Small intestine (tissue), 16 donors: ENCODE measurements at places on chromosomes 3 and 15. TPM values are rescaled to one million over a fixed set of nuclear protein-coding genes. Genes with fewer than 3 reads are reported as not detected.
A peak's percentile ranks its signal among the peaks of the same experiment; 100 is the strongest.

GRCh38 chr3:36484386-36484785, 104.1 kb downstream of the STAC start:
- no peaks in the 10 kb centered on the region for H3K4me1 ChIP-seq
- no peak overlapping the region for H3K27ac ChIP-seq
- H3K27me3 ChIP-seq: no peaks in the 10 kb centered on the region
- no peaks in the 10 kb centered on the region for H3K36me3 ChIP-seq
- DNase-seq: no peak

The DUOX1 gene
- polyA plus RNA-seq: 2.5 TPM

The CTXN2 gene
- 0.03 TPM for polyA plus RNA-seq

- H3K36me3 ChIP-seq: peaks cover 3% of the 10 kb centered on the region
- no peak for DNase-seq
- no peak overlapping the region for H3K27ac ChIP-seq
- H3K4me3 ChIP-seq: no peak overlapping the region
These were observed 44.4 kb downstream of the STARD9 start for GRCh38 chr15:42619656-42620371.

The CYP1A2 gene
- polyA plus RNA-seq: not detected

GRCh38 chr15:63041402-63041973, 1.1 kb upstream of the TPM1 start:
- H3K27me3 ChIP-seq: peaks cover 56% of the 10 kb centered on the region
- DNase-seq: no peak
- no peaks in the 10 kb centered on the region for H3K4me1 ChIP-seq
- H3K27ac ChIP-seq: no peak overlapping the region
- peaks cover 8% of the 10 kb centered on the region for H3K36me3 ChIP-seq
- H3K4me3 ChIP-seq: peak overlapping the region; percentile 12

The TRH gene
- polyA plus RNA-seq: 0.04 TPM

- no peaks in the 10 kb centered on the region for H3K36me3 ChIP-seq
- H3K27me3 ChIP-seq: no peaks in the 10 kb centered on the region
- no peak overlapping the region for H3K4me3 ChIP-seq
- DNase-seq: no peak
- H3K27ac ChIP-seq: no peak overlapping the region
- H3K4me1 ChIP-seq: no peaks in the 10 kb centered on the region
These were observed 114.0 kb downstream of the FAM174B start for GRCh38 chr15:92541291-92542200.

DNA sequence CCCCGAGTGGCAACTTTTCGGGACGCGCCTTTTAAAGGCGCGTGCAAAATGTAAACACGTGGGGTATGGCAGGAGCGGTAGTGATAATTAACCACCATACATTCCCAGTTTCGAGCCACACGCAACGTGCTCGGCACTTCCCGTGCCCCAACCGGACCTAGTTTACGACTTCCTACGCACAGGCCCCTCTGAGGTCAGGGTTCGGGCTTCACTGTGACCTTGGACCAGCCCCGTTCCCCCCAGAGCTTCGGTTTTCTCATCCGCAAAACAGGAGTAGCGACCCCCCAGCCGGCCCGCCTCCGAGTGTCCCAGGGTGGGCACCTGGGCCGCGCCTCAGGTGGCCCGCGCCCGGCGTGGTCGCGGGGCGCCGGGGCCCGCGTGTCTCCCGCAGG, 451 bp downstream of the CHCHD4 start:
- peaks cover 14% of the 10 kb centered on the region for H3K4me1 ChIP-seq
- H3K27me3 ChIP-seq: no peaks in the 10 kb centered on the region
- no peaks in the 10 kb centered on the region for H3K36me3 ChIP-seq
- H3K4me3 ChIP-seq: peak overlapping the region; percentile 84
- peak; percentile 80 for DNase-seq

The ITPKA gene
- 49.4 TPM for polyA plus RNA-seq

DNA sequence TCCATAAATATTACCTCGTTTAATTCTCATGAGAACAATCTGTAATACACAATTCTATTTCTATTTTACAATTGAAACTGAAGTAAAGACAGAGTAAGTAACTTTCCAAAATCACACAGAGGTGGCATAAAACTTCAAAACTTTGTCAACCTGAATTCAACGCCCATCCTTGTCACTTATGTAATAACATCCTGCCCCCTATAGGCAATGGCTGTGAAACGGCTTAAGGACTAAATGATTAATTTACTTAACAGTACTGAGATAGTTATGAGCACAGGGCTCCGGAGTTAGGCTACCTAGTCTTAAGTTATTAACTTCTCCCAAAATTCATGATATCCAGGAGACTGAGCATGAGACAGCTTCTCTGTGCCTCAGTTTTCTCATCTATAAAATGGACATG, 293.1 kb upstream of the CHRM5 start:
- no peaks in the 10 kb centered on the region for H3K27me3 ChIP-seq
- no peaks in the 10 kb centered on the region for H3K36me3 ChIP-seq
- no peak overlapping the region for H3K27ac ChIP-seq
- H3K4me1 ChIP-seq: no peaks in the 10 kb centered on the region

The RUBCN gene
- 12.5 TPM for polyA plus RNA-seq

DNA sequence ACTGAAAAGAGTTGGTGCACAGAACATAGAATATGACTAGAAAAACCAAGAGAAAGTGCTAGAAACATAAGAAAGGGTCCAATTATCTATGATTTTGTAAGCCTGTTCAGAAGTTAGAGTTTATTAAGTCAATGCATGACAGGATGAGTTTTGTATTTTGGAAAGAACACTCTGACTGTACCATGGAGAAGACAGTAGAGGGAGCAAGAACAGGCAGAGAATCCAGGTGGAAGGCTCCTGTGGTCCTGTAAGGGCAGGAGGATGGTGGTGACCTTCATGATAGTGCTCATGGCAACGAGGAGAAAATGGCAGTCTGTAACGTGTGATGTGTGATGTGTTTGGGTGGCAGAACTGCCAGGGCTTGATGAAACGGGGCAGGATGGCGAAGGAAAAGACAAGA, 249.1 kb downstream of the CTNNB1 start:
- H3K36me3 ChIP-seq: no peaks in the 10 kb centered on the region
- no peaks in the 10 kb centered on the region for H3K4me1 ChIP-seq
- no peaks in the 10 kb centered on the region for H3K27me3 ChIP-seq
- H3K27ac ChIP-seq: no peak overlapping the region
- no peak overlapping the region for H3K4me3 ChIP-seq

GRCh38 chr3:180571831-180572598, 29.9 kb upstream of the TTC14 start:
- no peaks in the 10 kb centered on the region for H3K4me1 ChIP-seq
- H3K27ac ChIP-seq: no peak overlapping the region
- H3K27me3 ChIP-seq: no peaks in the 10 kb centered on the region
- no peak overlapping the region for H3K4me3 ChIP-seq
- H3K36me3 ChIP-seq: no peaks in the 10 kb centered on the region

The ACOX2 gene
- 68.6 TPM for polyA plus RNA-seq

DNA sequence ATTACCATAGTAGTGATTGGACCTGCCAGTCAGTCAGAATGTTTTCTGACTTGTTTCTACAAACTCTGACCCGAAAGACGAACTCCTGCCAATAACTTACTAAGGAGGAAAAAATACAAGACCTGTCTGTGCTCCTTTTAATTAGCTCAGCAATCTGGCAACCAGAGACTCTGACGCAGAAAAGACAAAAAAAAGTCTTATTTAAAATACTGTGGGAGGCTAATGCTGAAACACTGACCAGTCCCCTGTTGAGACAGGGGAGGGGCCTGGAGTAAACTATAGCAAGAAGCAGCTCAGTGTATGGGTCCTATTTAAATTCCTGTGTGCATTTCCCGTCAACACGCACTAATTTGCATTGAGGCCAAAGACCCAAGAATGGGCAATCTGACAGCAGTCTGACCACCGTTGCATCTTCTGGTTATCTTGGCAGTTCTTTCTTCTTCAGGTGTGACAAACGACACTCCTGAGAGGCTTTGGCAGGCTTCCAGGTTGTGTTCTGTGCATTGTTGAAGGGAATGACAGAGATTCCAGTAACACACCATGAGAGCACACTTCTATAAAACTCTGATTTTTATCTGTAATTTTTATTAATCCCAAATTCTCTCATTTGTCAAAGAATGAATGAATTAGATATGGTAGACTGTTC, 1114.3 kb downstream of the IGSF11 start:
- DNase-seq: no peak
- H3K4me1 ChIP-seq: no peaks in the 10 kb centered on the region
- H3K4me3 ChIP-seq: no peak overlapping the region
- H3K27me3 ChIP-seq: no peaks in the 10 kb centered on the region
- H3K27ac ChIP-seq: no peak overlapping the region
- no peaks in the 10 kb centered on the region for H3K36me3 ChIP-seq

The SNUPN gene
- 22.1 TPM for polyA plus RNA-seq

- H3K36me3 ChIP-seq: peaks cover 22% of the 10 kb centered on the region
- no peak overlapping the region for H3K4me3 ChIP-seq
- H3K27me3 ChIP-seq: no peaks in the 10 kb centered on the region
- H3K4me1 ChIP-seq: peaks cover 12% of the 10 kb centered on the region
- DNase-seq: no peak
These were observed 8.3 kb upstream of the SEMA7A start for GRCh38 chr15:74442063-74442462.

DNA sequence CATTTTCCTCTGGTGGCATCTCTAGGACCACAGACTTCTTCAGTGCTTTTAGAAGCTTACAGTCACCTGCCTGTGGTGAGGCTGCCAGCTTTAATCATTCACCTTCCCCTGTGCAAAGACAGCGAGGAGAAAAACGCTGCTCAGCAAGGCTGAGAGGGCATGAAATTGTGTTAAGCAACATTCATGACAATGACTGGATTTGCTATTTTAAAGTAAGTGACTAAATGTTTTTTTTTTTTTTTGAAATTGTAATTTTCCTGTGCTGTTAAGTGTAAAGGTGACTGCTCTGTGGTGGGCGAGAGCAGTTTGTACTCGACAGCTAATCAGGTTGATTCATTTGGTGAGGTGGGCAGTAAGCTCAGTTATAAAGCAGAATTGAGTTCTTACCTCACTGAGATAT, 240.4 kb downstream of the NSUN3 start:
- no peak overlapping the region for H3K27ac ChIP-seq
- no peaks in the 10 kb centered on the region for H3K27me3 ChIP-seq
- H3K4me1 ChIP-seq: peaks cover 3% of the 10 kb centered on the region
- DNase-seq: no peak

- H3K27me3 ChIP-seq: no peaks in the 10 kb centered on the region
- no peak overlapping the region for H3K4me3 ChIP-seq
- no peaks in the 10 kb centered on the region for H3K4me1 ChIP-seq
- no peak overlapping the region for H3K27ac ChIP-seq
- DNase-seq: no peak
These were observed 109.9 kb upstream of the GAP43 start for GRCh38 chr3:115513416-115513800.

GRCh38 chr3:2477620-2478019, 379.0 kb downstream of the CNTN4 start:
- H3K4me1 ChIP-seq: no peaks in the 10 kb centered on the region
- no peak overlapping the region for H3K4me3 ChIP-seq
- no peak overlapping the region for H3K27ac ChIP-seq
- no peaks in the 10 kb centered on the region for H3K36me3 ChIP-seq
- no peaks in the 10 kb centered on the region for H3K27me3 ChIP-seq
- no peak for DNase-seq

The CXCR6 gene
- 2.2 TPM for polyA plus RNA-seq

The GABRB3 gene
- polyA plus RNA-seq: 0.27 TPM

DNA sequence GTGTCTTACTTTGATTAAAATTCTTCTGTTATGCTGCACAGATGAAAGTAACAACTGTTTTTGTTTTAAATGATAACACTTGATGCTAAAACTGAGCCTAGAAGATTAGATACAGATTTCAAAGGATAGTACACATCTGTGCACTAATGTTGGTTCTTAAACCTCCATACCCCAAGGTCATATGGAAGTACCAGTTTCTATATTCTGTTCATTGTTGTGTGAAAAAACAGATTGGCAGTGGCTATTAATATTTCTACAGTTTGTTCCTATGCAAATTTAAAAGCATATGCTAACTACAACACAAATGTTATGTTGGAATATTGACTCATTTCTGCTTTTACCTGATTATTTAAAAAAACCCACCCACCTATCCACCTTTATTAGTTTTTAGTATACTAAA, 32.0 kb upstream of the GBE1 start:
- no peaks in the 10 kb centered on the region for H3K36me3 ChIP-seq
- H3K27ac ChIP-seq: no peak overlapping the region
- DNase-seq: no peak
- H3K4me3 ChIP-seq: no peak overlapping the region
- no peaks in the 10 kb centered on the region for H3K4me1 ChIP-seq
- H3K27me3 ChIP-seq: no peaks in the 10 kb centered on the region

The KBTBD13 gene
- 0.03 TPM for polyA plus RNA-seq

DNA sequence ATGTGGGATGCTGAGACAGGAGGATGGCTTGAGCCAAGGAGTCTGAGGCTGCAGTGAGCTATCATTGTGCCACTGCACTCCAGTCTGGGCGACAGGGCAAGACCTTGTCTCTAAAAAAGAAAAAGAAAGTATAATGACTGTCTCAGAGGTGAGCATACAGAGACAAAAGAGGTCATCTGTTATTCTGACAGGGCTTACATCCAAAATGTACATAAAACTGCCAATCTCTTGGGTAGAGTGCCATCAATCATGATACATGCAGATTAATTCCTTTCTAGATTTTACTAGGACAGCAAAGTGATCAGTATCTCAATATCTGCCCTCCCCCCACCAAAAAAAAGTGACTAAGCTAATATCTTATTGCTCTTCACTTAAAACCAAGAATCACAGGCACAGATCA, 41.0 kb downstream of the RFX7 start:
- no peaks in the 10 kb centered on the region for H3K4me1 ChIP-seq
- H3K36me3 ChIP-seq: no peaks in the 10 kb centered on the region
- H3K27me3 ChIP-seq: no peaks in the 10 kb centered on the region
- H3K27ac ChIP-seq: no peak overlapping the region
- H3K4me3 ChIP-seq: no peak overlapping the region

The SLC22A14 gene
- polyA plus RNA-seq: 0.04 TPM

The HRG gene
- not detected for polyA plus RNA-seq

DNA sequence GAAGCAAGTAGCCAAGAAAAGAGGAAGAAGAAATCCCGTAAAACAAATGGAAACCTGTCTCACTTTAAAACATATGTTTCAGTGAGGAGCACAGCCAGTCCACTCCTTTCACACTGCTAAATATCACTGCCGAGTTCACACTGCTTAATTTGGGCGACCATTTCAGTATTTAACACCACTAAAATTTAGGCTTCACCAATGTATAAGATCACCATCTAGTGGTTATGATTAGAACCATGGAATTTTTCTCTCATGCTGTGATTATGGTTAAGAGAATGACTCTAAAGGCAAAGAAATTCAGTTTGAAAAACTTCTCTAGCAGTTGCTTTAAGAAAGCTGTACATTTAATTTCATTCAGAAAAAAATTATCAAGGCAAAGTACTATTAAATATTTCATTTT, 16.6 kb downstream of the SLC4A7 start:
- DNase-seq: peak; percentile 28
- no peaks in the 10 kb centered on the region for H3K4me1 ChIP-seq
- H3K36me3 ChIP-seq: peaks cover 13% of the 10 kb centered on the region
- no peak overlapping the region for H3K4me3 ChIP-seq
